ENCODE measurements at places on chromosomes 2 and 18. TPM values are rescaled to one million over a fixed set of nuclear protein-coding genes. Genes with fewer than 3 reads are reported as not detected.
A peak's percentile ranks its signal among the peaks of the same experiment; 100 is the strongest.

- no peak overlapping the region for H3K4me3 ChIP-seq
- H3K27me3 ChIP-seq, result peaks cover 7% of the 10 kb centered on the region
- no peaks in the 10 kb centered on the region for H3K36me3 ChIP-seq
- no peaks in the 10 kb centered on the region for H3K4me1 ChIP-seq
- H3K27ac ChIP-seq, result no peak overlapping the region
These were observed 44.6 kb downstream of the TMEFF2 start for GRCh38 chr2:192150166-192150565.

Gene SERPINB13
- total RNA-seq, result not detected

- peaks cover 26% of the 10 kb centered on the region for H3K36me3 ChIP-seq
- no peaks in the 10 kb centered on the region for H3K27me3 ChIP-seq
These were observed 26.6 kb downstream of the PAX8 start for GRCh38 chr2:113252047-113252590.

DNA sequence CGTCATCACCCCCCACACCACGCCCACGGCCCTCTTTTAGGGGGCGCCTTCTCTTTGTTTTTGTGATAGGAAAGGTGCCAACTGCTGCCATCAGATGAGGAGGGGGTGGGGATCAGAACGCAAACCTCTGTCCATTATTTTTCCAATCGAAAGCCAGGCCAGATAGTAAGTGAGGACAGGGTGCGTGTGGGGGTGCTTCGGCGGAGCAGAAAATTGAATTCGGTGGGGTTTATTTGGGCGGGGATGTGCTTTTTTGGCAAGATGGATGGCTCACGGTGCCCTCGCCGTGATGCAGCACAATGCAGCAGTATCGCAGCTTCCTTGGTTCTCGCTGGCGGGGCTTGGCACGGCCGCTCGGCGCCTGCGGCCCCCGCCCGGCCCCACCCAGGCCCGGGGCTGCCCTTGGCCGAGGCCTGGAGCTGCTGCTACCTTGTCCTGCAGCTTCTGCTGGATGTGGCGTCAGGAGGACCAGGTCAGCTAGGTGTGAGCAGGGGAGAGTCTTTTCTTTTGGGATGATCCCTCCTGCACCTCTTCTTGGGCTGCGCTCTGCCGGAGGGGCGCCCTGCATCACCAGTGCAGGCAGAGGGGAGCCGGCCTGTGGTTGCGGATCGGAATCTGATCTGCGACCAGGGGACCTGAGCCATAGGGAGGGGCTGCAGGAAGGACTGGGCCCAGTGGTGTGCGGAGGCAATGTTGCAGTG is 1.3 kb downstream of the SPTBN1 start:
- DNase-seq, result no peak
- H3K4me3 ChIP-seq, result peak overlapping the region; percentile 77
- no peak overlapping the region for H3K27ac ChIP-seq
- peaks cover 53% of the 10 kb centered on the region for H3K27me3 ChIP-seq
- no peaks in the 10 kb centered on the region for H3K36me3 ChIP-seq

GRCh38 chr2:182587831-182588230 is 128.2 kb upstream of the DNAJC10 start:
- H3K27me3 ChIP-seq, result no peaks in the 10 kb centered on the region
- H3K4me3 ChIP-seq, result no peak overlapping the region
- H3K36me3 ChIP-seq, result no peaks in the 10 kb centered on the region
- H3K27ac ChIP-seq, result no peak overlapping the region

GRCh38 chr2:128619471-128620325 is 301.0 kb upstream of the HS6ST1 start:
- H3K27ac ChIP-seq, result no peak overlapping the region
- peaks cover 11% of the 10 kb centered on the region for H3K4me1 ChIP-seq
- H3K4me3 ChIP-seq, result no peak overlapping the region
- H3K36me3 ChIP-seq, result no peaks in the 10 kb centered on the region
- no peak for DNase-seq

DNA sequence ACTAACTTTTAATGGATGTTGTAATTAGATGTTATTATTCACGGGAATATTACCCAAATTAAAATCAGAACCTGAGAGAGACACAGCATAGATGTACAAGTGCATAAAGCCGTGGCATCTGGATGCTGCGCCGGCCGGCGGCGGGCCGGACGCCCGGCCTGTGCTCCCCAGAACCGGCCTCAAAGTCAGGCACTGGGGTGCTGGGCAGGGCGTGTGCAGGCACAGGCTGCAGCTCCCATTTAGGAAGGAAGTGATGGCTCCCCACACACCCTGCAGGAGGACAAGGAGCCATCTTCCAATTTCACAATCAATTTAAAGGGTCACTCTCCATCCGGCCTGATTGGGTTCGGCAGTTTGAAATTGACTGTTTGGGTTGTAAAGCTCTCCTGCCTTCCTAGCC is 367.7 kb upstream of the SALL3 start:
- H3K27me3 ChIP-seq, result no peaks in the 10 kb centered on the region
- no peaks in the 10 kb centered on the region for H3K4me1 ChIP-seq
- H3K27ac ChIP-seq, result no peak overlapping the region
- no peak for DNase-seq
- peaks cover 3% of the 10 kb centered on the region for H3K36me3 ChIP-seq

DNA sequence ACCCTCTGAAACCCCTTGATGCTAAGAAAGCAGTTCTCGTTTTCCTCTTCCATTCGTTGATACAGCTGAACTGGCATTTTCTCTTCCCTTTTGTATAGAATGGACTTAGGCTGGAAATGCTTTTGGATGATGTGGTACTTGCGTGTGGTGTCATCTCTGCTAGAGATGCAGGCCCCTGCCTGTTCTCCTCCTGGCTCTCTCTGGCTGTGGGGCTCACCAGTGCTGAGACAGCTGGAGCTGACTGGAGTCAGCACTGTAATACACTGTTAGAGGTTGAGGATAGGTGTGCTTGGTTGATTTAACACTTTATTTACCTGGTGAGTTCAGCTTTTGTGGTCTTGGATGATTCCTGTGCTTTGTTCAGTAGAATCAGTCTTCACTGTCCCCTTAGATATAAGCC is 30.2 kb downstream of the PARD3B start:
- DNase-seq, result no peak
- H3K4me1 ChIP-seq, result no peaks in the 10 kb centered on the region
- H3K27ac ChIP-seq, result no peak overlapping the region
- no peaks in the 10 kb centered on the region for H3K27me3 ChIP-seq
- H3K36me3 ChIP-seq, result no peaks in the 10 kb centered on the region
- H3K4me3 ChIP-seq, result no peak overlapping the region

DNA sequence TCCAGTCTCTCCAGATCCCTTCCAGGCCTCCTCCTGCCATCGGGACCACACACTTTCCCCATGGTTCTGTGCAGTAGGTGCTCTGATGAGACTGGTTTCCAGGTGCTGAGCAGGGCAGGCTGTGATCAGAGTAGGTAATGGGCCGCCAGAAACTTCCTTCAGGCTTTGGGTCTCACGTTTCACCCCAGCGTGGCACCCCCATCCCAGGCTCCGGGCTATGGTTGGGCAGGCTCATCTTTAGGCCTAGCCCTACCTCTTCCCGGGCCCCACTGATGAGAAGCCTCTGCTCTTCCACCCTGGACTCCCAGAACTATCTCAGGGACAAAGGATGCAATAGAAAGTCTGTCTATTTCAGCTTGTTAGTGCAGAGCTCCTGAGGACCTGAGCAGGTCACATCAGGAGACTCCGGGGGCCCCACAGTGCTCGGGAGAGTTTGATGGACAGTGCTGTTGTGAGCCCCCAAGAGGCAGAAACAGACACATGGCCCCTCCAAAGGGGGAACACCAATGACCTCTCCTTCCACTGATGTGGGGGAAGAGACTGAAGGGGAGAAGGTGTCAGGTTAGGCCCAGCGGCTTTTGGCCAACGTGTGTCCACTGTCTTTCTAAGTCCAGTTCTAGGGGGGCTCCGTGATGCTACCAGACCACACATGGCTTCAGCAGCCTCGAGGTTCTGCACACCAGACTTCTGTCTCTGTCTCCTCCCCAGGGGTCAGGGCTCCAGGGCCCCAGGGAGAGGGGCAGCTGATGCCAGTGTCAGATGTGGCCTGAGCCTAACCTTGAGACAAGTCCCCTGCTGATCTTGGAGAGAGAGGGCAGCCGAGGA is 5.8 kb upstream of the PROM2 start:
- no peak overlapping the region for H3K4me3 ChIP-seq
- H3K27ac ChIP-seq, result no peak overlapping the region
- no peaks in the 10 kb centered on the region for H3K27me3 ChIP-seq
- no peaks in the 10 kb centered on the region for H3K4me1 ChIP-seq

Gene CCBE1
- not detected for total RNA-seq

DNA sequence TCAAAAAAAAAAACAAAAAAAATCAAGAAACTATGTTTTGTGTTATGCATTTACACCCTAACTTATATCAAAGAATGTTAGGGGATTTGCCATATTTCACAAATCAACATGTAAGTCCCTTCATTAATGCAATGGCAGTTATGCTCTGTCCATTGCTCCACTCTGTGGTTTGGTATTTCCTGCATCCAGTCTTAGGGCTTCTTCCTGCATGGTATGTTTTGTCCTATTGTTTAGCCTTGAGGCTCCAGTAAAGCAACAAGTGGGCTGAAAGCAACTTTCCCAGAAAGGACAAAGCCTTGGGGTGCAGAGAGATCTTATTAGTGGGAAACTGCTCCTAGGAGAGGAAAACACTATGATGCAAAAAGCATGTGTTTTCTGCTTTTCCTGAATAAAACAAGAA is 474.1 kb downstream of the IRS1 start:
- H3K27ac ChIP-seq, result no peak overlapping the region
- DNase-seq, result no peak
- H3K36me3 ChIP-seq, result no peaks in the 10 kb centered on the region
- H3K4me1 ChIP-seq, result no peaks in the 10 kb centered on the region
- no peak overlapping the region for H3K4me3 ChIP-seq

- no peak for DNase-seq
- H3K4me1 ChIP-seq, result peaks cover 50% of the 10 kb centered on the region
- peaks cover 91% of the 10 kb centered on the region for H3K36me3 ChIP-seq
- H3K27me3 ChIP-seq, result no peaks in the 10 kb centered on the region
- no peak overlapping the region for H3K4me3 ChIP-seq
These were observed 15.7 kb downstream of the CASP8 start for GRCh38 chr2:201275990-201276389.

DNA sequence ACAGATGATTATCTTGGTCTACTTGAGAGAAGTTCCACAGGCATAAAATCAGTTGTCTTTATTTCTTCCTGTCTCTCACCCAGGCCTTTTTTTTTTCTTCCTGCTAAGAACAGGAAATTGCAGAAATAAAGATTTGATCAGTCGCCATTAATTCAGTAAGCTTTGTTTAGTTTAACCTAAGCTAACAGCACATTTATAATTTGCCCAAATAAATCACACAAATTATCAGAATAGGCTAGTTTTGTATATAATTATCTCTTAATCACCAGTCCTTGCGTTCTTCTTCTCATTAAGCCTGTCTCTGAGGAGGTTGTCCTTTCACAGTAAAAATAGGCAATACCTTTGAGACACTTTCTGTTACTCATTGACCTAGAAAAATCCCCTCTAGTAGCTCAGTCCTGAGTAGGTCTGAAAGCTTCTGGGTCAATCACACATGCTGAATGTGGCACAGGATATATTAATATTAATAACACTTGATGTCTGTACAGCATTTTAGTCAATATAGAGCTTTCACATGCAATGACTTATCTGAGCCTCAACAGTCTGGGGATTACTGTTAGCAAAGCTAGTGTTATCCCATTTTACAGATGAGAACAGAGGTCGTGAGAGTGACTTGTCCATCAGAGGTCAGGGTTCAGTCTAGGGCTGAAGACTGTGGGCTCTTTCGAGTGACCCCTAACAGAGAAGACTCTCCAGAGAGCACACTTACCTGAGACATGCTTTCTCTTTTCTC is 11.2 kb upstream of the STK17B start:
- DNase-seq, result no peak
- H3K27me3 ChIP-seq, result no peaks in the 10 kb centered on the region
- H3K4me1 ChIP-seq, result peaks cover 83% of the 10 kb centered on the region

Gene ALS2
- total RNA-seq, result 13.5 TPM

GRCh38 chr2:177187631-177188312 is 24.8 kb upstream of the HNRNPA3 start:
- no peak for DNase-seq
- no peak overlapping the region for H3K4me3 ChIP-seq
- H3K4me1 ChIP-seq, result peaks cover 2% of the 10 kb centered on the region
- peaks cover 11% of the 10 kb centered on the region for H3K27me3 ChIP-seq
- H3K36me3 ChIP-seq, result no peaks in the 10 kb centered on the region

Gene ST8SIA5
- not detected for total RNA-seq

DNA sequence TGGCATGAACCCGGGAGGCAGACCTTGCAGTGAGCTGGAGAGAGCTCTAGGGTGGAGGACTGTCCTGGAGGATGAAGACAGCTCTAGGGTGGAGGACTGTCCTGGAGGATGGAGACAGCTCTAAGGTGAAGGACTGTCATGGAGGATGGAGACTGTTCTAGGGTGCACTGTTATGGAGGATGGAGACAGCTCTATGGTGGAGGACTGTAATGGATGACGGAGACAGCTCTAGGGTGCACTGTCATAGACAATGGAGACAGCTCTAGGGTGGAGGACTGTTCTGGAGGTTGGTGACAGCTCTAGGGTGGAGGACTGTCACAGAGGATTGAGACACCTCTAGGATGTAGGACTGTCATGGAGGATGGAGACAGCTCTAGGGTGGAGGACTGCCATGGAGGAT is 21.1 kb upstream of the KCNG2 start:
- H3K27ac ChIP-seq, result no peak overlapping the region
- H3K27me3 ChIP-seq, result no peaks in the 10 kb centered on the region
- H3K4me3 ChIP-seq, result no peak overlapping the region

DNA sequence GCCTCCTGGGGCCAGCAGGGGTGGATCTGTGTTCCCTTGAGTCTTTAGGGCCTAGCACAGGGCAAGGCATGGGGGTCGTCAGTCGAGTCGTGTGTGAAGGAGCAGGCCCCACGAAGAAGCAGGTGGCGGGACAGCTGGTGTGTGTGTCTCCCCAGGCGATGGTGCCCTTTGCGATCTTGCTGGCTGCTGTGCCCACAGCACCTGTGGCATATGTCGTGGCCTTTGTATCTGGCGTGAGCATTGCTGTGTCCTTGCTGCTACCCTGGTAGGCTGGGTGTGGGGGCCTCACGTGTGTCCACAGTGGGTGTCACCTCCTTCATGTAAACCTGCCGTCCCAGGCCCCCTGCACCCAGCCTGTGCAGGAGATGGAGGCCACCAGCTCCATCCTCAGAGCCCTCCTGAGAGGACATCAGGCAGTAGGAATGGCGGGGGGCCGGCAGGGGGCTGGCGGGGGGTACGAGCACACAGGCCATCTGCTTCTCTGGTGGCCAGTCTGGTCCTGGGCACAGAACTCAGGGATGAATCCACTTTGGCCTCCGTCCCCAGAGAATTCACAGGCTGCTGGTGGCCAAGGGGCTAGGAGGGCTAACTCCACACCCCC is 13.2 kb downstream of the MFSD2B start:
- peaks cover 13% of the 10 kb centered on the region for H3K36me3 ChIP-seq
- no peak overlapping the region for H3K4me3 ChIP-seq
- H3K4me1 ChIP-seq, result no peaks in the 10 kb centered on the region
- DNase-seq, result no peak
- H3K27ac ChIP-seq, result no peak overlapping the region
- H3K27me3 ChIP-seq, result no peaks in the 10 kb centered on the region

Gene MAT2A
- 199 TPM for total RNA-seq

Measured in activated CD4-positive, alpha-beta memory T cell treated with anti-CD3 and anti-CD28 coated beads, Interleukin-2, amount 10 ng/mL, durations not matched to agents 7 days and 5 days (primary cell).